ENCODE measurements at places on chromosomes 13 and 19. TPM values are rescaled to one million over a fixed set of nuclear protein-coding genes. Genes with fewer than 3 reads are reported as not detected.

ARHGAP33 gene
- total RNA-seq = 39.8 TPM

SERPINE3 gene
- total RNA-seq = 0.64 TPM

TEX29 gene
- total RNA-seq = 0.37 TPM

GRCh38 chr13:74205313-74205690, 71.1 kb upstream of the KLF12 start:
- no peak for DNase-seq

DNA sequence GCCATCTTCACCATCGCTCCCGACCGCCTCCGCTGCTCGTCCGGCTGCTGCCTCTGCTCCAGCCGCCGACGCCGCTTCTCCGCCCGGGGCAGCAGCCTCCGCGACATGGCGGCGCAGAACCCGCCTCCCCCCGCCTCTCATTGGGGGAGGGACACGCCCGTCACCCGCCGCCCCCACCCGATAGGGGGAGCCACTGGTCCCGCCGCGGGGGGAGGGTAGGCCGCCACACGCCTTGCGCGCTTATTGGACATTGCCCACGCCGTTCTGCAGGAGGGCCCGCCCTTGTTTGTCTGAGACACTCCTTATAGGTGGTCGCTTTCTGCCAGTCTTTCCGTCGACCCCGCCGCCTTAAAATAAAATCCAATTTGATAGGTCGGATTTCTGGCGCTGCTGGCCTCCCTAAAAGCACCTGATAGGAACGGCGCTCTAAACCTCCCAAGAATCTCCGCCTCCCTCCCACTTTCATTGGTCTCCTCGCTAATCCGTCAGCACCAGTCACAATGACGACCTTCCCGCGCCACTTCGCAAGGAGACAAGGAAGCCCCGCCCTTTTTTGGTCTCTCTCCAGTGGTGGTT, at the start of gene HNRNPL:
TSS of gene HNRNPL (minus strand) at position 127 of the 576 bp plus-strand sequence. CDS start at position 107, 20 bp downstream.
- peak; percentile 99 for DNase-seq

DNA sequence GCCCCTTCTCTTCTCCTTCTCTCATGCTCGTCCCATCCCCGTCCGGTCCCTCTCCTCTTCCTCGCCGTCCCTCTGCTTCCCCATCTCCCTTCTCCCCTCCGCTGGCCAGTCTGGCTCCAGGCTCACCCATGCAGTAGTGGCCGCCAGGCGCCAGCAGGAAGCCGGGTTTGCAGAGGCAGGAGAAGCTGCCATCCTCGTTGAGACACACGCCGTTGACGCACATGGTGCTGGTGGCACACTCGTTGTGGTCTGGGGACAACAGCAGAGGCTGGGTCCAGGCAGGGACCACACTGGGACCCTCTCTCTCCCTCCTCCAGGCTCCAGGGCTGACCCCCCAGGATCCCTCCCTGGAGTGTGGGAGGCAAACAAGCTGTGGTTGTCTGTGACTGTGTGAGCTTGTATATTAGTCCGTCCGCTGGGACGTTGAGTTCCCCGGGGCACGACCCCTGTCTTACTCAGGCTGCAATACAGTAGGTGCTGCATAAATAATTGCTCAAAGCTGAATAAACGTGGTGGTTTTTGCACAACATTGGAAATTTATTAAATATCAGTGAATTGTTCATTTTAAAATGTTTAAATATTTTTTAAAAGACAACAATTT, 16.4 kb downstream of the FBN3 start:
- DNase-seq = no peak

DNA sequence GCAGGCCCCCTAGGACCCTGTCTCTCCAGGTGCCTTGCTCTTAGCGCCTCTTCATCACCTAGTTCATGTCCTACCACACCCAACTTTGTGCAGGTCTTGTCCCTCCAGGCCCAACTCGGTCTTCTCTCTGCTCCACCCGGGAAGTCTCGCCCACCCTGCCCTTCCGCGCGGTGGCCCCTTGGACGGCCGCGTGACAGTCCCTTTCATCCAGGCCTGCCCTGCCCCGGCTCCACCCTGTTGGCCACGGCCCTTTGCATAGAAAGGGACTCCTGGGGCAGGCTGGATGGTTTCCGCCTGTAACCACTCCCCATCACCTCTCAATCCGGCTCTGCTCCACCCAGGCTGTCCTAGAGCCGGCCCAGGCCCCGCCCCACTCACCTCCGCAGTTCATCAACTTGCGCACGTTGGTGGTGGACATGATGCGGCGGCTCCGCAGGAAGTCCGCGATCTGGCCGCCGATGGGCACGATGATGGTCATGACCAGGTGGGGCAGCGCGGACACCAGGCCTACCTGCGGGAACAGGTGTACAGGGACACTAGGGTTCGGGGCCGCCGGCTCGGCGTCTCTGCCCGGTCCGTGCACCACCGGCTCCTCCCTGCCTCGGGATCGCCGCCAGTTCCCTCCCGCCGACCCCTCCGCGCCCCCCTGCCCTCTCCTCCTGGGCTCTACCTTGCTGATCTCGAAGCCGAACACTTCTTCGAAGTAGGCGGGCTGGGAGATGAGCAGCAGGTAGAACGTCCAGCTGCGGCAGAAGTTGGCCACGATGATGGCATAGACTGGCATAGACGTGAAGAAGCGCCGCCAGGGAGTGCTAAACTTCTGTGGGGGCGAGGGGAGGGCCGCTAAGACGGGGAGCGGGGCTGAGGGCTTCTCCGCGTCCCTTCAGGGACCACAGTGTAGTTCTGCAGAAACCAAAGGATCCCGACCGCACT, 7.2 kb downstream of the GFY start:
- DNase-seq = peak; percentile 90

DNA sequence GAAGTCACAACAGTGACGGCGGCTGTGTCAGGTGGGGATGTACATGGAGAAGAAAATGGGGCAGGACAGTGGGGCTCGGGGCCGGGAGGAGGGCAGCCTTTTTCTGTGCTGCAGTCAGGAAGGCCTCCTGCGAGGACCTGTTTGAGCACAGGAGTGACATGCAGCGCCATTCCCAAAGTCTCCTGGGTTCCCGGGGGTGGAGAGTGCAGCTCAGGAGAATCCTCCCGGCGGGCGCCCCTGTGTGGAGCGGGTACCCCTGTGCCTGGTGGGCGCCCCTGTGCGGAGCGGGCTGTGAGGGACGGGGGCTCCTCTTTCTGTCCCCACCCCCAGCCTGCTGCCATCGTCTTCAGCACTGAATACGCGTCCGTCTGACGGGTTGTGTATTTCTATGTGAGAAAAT, 62.4 kb downstream of the ATP11A start:
- no peak for DNase-seq

GRCh38 chr13:93965587-93965986, 513.9 kb downstream of the DCT start:
- DNase-seq = no peak
